Inflammatory macrophage (primary cell): ENCODE measurements at places on chromosomes 1 and 21.

DNA sequence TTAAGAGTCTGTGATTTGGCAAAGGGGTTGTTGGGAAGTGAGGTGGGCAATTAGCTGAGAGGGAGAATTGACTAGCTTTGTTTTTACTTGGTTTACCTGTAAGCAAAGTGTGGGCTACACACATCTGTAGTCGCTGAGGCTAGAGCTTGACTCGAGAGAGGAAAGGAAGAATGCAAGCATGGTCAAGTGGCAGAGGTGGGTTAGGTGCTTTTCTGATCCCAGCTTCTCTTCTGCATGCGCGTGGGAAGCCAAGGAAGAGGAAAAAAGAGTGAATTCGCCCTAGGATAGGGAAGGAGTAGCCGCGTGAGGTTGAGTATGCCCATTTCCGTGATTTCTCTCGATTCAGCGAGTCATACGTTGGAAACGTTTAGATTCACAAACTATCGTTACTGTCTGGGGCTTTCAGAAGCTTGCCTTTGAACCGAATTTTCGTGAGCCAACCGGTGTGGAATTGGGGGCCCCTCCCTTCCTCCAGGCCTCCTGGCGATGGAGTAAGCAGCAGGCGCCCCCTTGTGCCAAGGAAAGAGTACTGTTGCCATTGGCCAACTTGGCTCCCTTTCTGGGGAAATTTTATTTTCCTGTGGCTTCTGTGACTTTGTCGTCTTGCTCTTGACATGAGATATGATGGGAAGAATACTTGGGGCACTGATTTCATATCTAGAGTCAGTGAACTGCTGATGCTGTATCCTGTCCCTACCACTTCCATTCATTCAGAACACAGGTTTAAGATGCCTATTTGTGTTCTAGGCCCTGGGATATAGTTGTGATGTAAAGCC is 1.3 kb downstream of the PIGV start:
- DNase-seq, result peak; percentile 82

DNA sequence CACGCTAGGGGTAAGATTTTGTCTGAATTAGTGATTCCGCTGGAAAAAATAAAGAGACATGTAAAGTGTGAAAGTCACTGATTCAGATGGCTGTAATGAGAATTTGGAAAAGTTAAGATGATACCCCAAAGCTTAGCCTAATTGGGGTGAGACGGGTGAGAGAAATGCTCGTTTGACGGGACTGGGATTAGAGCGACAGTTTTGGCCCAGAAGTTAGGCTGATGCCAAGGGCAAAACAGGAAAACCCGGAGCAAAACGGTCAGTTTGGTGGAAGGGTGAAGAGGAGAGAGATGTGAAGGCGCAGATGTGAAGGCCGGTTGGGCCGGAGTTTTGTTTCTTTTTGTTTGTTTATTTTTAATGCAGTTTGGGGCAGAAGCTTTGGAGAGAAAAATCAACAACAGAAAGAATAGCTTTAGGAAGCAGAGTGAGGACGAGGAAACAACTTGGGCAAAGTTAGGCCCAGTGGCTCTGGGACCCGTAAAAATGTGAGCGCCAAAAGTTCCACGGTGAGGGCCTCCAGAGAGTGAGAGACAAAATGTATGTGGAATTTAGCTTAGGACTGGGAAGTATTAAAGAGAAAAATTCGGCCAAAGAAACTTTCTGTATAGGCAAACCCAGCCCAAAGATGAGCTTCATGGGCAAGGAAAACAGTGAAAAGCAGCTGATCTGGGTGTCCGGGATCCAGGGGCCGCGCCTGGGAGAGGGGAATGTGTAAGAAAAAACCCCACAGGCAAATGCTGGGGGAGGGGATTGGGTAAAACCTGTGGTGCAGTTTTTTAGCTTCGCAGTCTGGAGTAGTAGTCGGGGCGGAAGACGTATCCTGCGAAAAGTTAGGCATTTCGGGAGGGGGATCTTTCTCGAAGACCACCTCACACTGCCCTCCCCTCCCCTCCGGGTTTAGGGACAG is 1.2 kb downstream of the DMRTA2 start:
- DNase-seq, result no peak

DNA sequence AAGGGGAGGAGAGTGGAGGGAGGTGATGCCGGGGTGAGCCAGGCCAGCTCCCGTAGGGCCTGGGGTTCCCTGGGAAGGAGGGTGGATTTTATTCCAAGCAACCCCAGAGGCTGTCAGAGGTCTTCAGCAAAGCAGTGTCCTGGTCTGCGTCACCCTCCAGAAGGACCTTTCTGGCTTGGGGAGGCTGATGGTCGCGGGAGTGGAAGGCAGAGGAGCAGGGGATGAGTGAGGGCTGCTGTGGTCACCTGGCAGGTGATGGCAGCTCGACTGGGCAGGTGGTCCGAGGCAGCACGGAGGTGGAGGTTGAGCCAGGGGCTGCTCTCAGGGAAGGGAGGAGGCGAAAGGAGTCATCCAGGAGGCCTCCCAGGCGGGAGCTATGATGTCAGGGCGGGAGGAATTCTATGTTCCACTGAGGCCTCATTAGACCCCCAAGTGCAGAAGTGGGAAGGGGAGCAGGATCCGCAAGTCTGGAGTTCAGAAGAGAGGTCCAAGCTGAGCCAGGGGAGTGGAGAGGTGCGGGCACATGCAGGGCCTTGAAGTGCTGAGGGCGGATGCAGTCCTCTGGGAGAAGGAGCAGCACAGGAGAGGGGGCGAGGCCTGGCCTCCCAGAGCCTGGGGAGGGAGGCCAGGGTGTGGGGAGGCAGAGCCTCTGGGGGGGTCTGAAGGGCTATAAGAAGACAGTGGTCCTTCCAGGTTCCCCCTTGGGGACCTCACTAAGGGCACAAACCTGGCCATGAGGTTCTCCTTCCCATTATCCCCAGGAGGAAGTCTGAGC is 33.3 kb downstream of the BMP8A start:
- no peak for DNase-seq

- DNase-seq, result peak; percentile 90
Measured at GRCh38 chr1:197838836-197839235, 63.6 kb upstream of the DENND1B start.
